Activated CD4-positive, alpha-beta T cell treated with anti-CD3 and anti-CD28 coated beads, Interleukin-2, Interleukin-4, amounts not matched to agents 100 ng/mL and 50 ng/mL, durations not matched to agents 16 hours and 8 hours (primary cell): ENCODE measurements at places on chromosomes 2 and 18.

- DNase-seq = no peak
Observed at GRCh38 chr2:9664365-9664764, 33.6 kb upstream of the YWHAQ start.

- DNase-seq = no peak
Observed at GRCh38 chr2:122007577-122007976, 252.1 kb downstream of the TSN start.

GRCh38 chr18:7711495-7711894, 144.4 kb downstream of the PTPRM start:
- no peak for DNase-seq

- DNase-seq = no peak
Observed at GRCh38 chr2:169877398-169877797, 50.1 kb downstream of the UBR3 start.

DNA sequence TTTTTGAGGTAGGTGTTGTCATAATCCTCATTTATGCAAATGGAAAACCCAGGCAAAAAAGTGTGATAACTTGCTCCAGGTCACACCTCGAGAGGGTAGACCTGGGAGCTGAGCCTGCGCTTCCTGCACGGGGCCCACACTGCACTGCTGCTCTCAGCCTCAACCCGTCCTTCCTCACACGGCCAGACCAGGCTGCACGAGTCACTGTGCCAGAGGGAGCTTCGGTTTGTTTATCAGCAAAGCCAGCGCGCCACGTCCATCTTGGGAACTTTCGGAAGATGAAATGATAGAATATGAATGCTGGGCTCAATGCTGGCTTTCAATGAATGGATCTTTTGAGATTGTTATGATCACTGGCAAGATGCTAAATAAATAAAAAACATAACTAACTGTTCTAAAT, 14.4 kb downstream of the COPS9 start:
- no peak for DNase-seq

DNA sequence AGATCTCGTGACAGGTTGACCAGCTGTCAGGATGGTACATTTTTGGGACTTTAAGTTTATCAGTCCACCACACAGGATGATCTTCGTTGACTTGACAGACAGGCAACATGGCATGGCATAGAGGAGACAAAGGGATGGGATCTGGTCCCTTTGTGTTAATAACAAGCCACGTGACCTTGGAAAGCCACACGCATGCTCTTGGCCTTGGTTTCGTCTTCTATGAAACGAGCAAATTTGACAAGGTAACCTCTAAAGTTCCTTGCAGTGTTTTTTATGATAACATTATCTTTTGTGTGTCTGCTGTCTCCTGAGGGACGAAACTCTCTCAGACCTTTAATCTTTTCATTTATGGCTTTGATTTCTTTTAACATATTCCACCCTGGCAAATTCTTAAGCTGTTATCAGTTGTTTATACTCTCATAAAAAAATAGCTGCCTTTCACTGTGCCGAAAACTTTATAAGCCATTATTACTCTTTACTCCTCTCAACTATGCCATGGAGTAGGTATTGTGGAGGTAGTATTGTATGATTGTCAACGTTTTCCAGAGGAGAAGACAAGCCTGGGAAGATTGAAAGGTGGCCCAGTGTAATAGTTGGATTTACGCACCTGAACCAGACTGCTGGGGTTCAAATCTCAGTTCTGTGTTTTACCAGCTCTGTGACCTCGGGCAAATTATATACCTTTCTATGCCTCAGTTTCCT, 81.3 kb downstream of the MYOM1 start:
- no peak for DNase-seq

- no peak for DNase-seq
Observed at GRCh38 chr2:208552943-208553342, 146.4 kb downstream of the PTH2R start.

DNA sequence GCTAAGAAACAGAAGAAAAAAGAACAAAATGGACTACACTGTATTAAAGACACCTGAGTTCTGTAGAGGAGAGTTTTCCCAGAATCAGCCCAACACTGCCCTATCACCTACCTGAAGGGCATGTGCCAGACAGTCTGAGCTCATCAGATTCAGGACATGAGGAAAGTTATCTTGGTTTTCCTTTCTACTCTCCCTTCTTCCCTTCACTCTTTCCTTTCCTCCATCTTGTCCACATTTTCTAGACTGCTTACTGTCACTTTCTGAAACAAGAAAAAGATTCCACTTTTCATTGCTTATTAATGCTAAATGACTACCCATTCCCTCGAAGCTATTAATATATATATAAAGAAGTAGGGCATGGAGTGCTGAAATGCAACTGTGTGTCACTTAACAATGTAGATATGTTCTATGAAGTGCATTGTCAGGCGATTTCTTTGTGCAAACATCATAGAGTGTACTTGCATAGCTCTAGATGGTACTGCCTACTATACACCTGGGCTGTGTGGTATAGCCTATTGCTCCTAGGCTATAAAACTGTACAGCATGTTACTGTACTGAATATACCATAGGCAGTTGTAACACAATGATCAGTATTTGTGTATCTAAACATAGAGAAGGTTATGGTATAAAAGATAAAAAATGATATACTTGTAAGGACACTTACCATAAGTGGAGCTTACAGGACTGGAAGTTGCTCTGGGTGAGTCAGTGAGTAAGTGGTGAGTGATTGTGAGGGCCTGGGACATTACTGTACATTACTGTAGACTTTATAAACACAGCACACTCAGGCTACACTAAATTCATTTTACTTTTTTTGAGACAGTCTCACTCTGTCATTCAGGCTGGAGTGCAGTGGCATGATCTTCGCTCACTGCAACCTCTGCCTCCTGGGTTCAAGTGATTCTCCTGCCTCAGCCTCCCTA, 145.5 kb upstream of the ITGA6 start:
- DNase-seq = no peak

DNA sequence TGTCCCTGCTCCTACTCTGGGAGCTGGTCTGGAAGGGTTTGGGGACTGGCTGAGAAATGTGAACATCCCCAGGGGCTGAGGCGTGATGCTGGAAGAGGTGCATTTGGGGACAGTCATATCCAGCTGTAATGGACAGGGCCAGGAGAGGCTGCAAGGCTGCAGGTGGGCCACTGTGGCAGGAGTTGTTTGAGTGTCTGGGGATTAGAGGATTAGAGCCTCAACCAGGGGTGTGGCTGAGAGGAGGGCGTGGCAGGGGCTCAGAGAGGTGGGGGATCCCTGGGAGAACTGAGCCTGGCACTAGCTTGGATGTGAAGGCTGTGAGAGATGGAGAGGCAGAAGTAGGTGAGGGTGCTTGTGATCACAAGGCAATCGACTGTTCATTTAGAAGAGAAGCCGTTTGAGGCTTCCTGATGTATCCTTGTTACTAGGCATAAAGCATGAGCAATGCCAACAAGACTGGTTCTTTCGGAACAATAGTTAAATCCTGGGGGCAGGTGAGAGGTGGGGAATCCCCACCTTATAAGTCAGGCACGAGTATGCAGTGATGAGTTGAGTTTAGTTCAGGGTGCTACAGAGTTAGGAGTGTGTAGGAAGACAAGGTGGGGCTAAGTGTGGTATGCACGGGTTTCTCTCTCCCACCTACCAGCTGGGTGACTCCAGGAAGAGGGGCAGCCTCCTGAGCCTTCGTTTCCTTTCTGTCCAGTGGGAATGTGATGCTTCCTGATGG, 31.9 kb downstream of the SH3RF3 start:
- DNase-seq = no peak

- DNase-seq = no peak
Observed at GRCh38 chr2:152762202-152762601, 43.8 kb downstream of the ARL6IP6 start.

DNA sequence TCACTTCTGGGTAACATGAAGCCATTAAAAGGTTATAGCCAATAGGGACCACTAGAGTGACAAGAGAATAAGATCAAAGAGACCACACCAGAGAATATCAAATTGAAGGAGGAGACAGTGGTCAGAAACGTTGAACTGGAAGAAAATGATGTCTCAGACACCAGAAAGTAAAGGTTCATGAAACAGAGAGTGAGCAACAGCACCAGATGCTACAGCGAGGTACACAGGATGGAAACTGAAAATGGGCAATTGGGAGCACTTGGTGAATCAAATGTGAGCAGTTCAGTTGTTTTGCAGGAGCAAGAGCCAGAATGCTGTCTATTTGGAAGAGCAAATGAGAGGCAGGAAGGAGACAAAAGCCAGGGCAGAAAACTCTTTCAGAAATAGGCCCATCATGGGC, 162.6 kb downstream of the SS18 start:
- no peak for DNase-seq

GRCh38 chr2:19238440-19239060, 119.9 kb downstream of the OSR1 start:
- DNase-seq = no peak

GRCh38 chr2:142037066-142037465, 93.8 kb downstream of the LRP1B start:
- DNase-seq = no peak

GRCh38 chr2:27921880-27922547, 31.5 kb downstream of the BABAM2 start:
- DNase-seq = no peak

GRCh38 chr2:168244318-168244717, 3.1 kb downstream of the STK39 start:
- peak; percentile 85 for DNase-seq

DNA sequence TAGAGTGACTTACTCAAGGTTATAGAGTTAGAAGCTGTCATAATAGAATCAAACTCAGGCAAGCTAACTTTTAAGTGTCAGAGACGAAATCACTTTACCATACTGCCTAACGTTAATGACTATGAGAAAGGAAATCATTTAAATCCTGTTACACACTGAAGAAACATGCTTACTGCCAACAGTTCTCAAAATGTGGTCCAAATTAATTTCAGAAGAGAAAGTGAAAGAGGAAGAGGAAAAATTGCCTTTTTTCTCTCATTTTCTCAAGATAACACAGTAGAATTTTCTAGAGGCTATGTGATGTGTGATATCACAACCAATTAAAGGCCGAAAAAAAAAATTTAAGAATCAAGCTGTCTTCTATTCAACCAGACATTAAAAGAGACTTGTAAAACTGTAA, 1362.7 kb upstream of the CHAC2 start:
- no peak for DNase-seq

DNA sequence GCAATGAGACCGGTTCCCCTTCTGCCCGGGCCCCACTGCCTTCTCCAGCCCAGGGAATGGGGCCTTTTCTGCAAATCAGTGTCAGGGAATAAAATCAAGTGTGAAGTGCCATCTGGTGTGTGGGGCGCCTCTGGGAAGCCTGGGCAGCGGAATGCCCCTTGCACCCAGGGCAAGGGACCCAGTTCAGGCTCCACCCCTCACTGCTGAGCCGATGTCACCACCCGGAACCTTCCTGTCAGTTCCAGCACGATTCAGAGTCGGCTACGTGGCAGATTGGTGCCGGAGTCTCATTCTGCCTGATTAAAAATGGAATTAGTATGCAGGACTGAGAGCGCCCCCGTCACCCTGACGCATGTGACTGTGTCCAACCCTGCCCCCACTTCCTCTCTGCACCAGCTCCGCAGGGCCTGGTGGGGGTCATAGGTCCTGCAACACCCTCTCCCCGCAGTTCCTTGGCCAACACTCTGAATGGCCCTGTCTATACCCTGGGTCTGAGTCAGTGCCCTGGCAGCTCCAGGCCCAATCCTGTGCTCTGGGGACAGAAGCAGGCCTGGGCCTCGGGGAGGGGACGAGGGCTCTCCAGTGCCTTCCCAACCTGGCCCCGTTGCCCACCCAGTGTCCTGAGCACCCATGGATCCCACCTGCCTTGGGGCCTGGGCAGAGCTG, 8.2 kb upstream of the ALPI start:
- DNase-seq = no peak

- DNase-seq = no peak
Observed at GRCh38 chr2:217941886-217942728, 60.7 kb downstream of the TNS1 start.

GRCh38 chr18:56285387-56286065, 352.9 kb downstream of the TXNL1 start:
- no peak for DNase-seq

- no peak for DNase-seq
Observed at GRCh38 chr2:211241891-211242290, 685.5 kb downstream of the CPS1 start.

DNA sequence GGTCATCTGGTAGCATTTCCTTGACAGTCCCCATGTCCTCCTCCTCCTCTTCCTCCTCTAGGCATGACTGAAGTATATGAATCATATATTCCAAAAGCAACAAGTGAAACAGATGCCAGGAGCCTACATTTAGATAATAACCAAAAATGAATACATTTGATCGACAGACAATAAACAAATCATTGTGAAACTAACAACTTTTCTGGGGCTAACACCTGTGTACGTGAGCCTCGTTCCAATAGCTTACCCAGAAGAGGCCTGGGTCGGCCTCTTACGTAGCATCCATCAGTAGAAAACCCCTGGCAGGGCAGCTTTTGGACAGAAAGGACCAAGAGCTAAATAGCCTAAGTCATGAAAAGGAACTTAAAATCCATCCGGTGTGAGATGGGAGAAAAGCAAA, 15.3 kb upstream of the CREG2 start:
- peak; percentile 37 for DNase-seq

DNA sequence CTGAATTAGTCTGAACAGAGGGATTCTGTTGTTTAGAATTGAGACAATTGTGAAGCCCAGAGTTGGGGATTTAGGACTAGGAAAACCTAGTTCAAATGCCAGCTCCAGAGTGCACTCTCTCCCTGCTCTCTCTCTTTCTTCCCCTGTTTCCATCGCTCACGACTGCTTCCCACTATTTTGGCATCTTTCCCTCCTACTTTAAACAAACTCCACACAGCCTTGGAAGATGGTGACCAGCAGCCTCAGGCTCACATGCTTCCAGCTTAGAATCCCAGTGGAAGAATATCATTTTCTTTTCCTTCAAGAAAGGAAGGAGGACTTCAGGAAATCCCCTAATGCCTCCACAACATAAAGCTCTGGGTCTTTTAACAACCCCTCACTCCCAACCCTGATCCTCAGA, 6.1 kb upstream of the DNMT3A start:
- no peak for DNase-seq

GRCh38 chr18:79355433-79356335, 40.0 kb upstream of the NFATC1 start:
- DNase-seq = no peak

GRCh38 chr2:9720352-9721093, 89.7 kb upstream of the YWHAQ start:
- no peak for DNase-seq

DNA sequence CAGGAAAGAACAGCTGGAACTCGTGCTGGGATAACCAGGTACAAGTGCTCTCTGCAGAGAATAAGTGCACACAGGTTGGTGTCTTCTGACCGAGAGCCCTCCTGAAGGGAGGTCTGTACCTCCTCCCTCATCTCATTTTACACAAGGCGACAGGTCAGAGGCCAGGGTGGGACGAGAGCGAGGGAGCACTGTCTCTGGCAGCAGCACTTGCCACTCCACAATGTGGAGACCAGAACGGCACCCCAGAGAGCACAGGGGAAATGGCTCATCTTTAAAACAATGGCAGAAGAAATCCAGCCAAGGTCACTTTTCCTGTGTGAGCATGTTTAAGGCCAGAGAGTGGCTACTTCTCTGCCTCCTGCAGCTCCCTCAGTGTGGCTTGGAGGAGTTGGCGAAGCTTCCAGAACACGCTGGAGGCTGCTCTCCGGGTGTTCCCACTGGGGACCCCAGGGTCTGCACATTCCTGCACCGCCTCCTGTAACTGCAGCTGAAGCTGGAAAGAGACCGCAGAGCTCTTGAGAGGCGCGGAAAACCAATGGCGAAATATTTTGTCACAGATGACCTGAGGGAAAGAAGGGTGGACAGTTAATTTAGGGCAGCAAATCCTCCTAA, 20.8 kb downstream of the DIPK1C start:
- no peak for DNase-seq
